ENCODE measurements at places on chromosomes 4 and X.

DNA sequence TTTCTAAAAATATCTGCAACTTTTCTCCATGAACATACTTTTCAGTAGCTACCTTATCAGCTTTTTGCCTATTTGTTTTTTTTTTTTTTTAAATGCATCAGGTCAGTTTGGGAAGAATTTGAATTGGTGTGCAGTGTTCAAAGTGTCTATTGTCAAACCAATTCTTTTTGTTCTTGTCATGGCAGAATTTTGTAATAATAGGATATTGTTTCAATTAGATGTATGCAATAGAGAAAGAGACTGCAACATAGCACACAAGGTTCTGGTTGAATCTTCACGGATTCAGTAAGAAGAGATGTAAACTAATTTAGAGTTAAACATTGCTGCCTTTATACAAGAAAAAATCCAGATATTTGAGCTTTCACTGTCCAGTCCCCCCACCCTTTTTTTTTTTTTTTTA lies 277.1 kb downstream of the GRID2 start:
- no peak for DNase-seq

DNA sequence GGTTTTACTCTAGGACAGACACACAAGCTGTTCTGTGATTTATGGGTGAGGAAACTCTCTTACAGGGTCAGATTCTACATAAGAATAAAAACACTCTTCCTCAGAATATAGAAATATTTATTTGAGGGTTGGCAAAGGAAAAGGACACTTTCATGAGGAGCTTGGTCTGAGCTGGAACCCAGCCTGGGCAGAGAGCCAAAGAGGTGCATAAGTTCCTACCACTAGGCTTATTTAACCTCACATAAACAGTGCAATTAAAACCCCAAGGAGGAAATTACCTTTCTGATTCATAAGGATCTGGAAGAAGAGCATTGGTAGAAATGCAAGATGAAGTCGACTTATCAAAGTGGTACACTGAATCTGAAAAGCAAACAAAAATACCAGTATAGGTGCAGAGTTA lies 32.9 kb downstream of the SETD7 start:
- no peak for DNase-seq

GRCh38 chr4:118834070-118834469 lies 1.9 kb downstream of the SEC24D start:
- no peak for DNase-seq

DNA sequence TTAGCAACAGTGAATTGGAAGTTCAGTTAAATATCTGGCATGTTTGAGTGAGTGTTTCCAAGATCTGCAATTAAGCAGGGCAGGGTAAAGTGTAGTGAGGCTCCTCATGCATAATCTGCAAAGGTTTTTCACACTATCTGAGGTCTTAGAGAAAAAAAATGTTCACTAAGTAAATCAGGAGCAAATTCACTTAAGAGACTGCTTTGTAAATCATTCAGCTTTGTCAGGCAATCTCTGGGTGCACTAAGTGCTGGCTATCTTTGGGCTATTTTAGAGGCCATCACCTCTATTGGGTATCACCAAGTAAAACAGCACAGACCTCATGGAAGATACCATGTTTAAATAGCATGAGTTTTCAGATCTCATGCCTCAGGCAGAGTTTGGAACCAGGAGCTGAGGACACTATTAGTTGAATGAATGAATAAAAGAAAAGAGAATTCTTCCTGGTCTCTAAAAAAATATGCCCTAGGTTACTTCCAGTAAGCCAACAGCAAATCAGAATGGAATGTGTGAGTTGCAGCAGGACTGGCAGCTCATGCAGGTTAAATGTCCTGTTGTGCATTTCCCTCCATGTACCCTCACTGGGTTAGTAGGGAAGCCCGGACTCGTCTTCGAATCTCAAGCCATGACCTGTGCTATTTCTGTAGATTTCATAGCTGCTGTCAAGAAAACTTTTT lies 195.3 kb downstream of the KCNIP4 start:
- no peak for DNase-seq
